AG04449 (cell line): ENCODE measurements at places on chromosomes 13 and 19.

GRCh38 chr19:18100710-18101109, 3.1 kb downstream of the MAST3 start:
- DNase-seq, result no peak

DNA sequence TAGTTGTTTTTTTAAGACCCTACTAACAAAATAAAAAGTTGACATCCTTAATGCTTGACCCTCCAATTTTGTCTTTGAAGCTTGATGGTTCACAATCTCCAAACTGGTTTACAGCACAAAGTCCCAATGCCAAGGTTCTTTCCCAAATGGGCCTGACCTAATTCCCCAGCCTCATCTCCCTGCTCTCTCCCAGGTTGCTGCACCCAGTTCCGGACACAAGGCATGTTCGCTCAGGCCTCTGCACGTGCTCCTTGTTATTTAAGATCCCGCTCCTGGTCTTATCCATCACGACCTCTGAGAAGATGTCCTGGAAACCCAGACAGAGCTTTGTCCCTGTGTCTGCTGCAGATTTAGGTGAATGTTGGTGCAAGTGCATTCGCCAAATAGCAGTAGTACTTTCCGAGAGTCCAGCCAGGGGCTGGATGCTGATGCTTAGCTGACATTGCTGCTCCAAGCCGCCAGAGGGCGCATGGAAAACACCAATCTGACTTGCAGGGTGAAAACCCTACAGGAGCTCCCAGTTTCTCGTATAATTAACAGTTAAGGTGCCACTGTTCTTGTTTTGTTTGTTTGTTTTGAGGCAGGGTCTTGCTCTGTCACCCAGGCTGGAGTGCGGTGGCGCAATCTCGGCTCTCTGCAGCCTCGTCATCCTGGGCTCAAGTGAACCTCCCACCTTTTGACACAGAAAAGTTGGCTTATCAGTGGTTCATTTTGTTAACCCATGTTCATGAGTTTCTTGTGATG, 18.5 kb downstream of the LYPD3 start:
- no peak for DNase-seq

DNA sequence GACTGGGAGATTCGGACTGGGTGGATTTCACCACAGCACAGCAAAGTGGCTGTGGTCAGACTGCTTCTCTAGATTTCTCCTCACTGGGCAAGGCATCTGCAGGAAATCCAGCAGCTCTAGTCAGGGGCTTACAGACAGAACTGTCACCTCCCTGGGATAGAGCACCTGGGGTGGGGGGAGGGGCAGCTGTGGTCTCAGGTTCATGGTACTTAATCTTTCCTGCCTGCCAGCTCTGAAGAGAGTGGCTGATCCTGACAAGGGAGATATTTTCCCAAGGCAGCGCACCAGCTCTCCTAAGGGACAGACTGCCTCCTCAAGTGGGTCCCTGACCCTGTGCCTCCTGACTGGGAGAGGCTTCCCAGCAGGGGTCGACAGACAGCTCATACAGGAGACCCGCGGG, 212.8 kb upstream of the KLF12 start:
- no peak for DNase-seq

- DNase-seq, result no peak
Measured at GRCh38 chr13:35475960-35476943, at the start of gene MAB21L1. Gene MAB21L1 (minus strand): TSS chr13:35476689. CDS start chr13:35476138, 551 bp downstream.

DNA sequence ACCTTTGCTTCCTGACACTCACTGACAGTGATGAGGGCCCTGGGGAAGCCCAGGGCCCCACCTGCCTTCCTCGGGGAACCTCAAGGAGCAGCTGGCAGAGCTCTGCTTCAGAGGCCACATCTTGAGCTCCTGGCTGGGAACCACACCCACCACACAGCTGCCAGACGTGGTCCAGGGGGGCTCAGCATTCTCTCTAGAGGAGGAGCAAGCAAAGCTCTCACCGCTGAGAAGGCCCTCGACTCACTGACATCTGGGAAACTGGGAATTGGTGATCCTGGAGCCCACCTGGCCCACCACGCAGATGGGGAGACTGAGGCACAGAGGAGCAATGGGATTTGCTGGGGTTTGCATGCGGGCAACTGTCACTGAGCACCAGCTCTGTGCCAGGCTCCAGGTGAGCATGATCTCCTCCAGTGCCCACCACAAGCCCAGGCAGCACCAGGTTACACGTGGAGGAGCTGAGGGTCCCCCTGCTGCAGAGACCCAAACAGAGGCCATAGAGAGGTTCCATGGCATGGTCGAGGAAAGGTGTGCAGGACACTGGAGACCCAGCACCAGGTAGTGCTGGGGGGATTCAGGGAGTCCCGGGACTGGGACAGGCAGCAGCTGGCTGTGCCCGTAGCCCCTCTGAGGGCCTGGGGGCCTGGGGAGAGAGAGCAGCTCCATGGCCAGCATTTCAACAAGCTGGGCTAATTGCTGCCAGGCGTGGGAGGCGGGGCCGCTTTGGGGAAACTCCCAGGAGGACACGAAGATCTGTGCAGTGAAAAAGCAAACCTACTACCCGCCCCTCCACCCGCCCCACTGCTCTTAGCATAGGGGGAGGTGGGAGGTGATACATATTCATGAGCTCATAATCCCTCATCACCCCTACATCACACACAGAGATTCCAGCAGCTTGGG, 33.4 kb downstream of the PEPD start:
- no peak for DNase-seq

- DNase-seq, result no peak
Measured at GRCh38 chr13:23505007-23505406, 65.2 kb upstream of the TNFRSF19 start.

GRCh38 chr19:13070425-13071140, 32.1 kb downstream of the LYL1 start:
- no peak for DNase-seq

GRCh38 chr13:94677799-94678198, 34.5 kb downstream of the SOX21 start:
- DNase-seq, result no peak

GRCh38 chr13:106520251-106521054, 15.0 kb downstream of the EFNB2 start:
- DNase-seq, result no peak

- no peak for DNase-seq
Measured at GRCh38 chr13:51148223-51148951, 37.3 kb upstream of the C13orf42 start.

DNA sequence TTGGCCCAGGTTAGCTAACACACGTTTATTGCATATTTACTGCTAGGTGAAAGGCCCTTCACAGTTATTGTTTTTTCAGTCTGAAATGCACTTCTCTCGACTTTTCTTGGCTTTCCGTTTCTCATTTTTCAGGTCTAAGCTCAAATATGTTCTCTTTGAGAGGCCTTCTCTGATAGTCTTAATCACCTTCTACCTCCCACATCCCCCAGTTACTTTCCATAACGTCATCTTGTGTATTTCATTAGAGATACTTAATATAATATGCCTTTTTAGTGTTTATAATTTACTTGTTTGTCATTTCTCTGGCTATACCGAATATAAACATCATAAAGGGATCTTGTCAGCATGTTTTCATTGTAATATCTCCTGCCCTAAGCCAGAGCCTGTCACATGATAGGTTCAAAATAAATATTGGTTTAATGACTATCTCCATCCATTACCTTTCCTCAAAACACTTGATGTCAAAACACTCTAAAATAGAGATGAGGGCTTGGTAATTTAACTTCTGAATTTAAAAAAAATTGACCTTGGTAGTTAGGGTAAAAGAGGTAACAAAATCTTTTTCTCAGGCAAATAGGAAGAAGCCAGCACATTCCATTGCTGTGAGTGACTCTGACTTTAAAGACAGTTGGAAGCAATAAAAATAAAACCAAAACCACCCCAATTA, 168.6 kb upstream of the RFC3 start:
- no peak for DNase-seq

GRCh38 chr13:77298426-77298825, 28.5 kb downstream of the MYCBP2 start:
- DNase-seq, result no peak

GRCh38 chr13:95155504-95155903, 145.7 kb downstream of the ABCC4 start:
- no peak for DNase-seq

DNA sequence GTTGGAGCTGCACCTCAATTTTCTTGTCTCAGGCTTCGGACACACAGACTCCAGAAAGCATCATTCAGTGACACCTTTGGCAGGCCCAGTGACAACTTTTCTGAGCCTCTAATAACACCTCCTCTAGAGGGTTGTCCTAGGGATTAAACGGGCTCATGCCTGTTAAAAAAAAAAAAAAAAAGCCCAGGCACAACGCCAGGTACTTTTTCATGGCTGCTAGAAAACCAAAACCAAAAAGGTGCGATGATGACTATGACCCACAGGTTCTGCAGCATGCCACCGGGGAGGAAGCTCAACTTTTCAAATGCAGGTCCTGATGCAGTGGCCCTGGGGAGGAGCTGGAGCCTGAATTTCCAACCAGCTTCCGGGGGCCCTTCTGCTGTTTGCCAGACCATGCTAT, 184.2 kb downstream of the ABCC4 start:
- DNase-seq, result no peak
